ENCODE measurements at places on chromosomes 12 and 14. TPM values are rescaled to one million over a fixed set of nuclear protein-coding genes. Genes with fewer than 3 reads are reported as not detected.

Gene TBX3
- total RNA-seq, result 2.4 TPM

Gene TCL1B
- total RNA-seq, result not detected

Gene PTPN6
- 17.4 TPM for total RNA-seq

Gene GNG2
- total RNA-seq, result not detected
